ENCODE measurements at places on chromosomes 2 and 18.

DNA sequence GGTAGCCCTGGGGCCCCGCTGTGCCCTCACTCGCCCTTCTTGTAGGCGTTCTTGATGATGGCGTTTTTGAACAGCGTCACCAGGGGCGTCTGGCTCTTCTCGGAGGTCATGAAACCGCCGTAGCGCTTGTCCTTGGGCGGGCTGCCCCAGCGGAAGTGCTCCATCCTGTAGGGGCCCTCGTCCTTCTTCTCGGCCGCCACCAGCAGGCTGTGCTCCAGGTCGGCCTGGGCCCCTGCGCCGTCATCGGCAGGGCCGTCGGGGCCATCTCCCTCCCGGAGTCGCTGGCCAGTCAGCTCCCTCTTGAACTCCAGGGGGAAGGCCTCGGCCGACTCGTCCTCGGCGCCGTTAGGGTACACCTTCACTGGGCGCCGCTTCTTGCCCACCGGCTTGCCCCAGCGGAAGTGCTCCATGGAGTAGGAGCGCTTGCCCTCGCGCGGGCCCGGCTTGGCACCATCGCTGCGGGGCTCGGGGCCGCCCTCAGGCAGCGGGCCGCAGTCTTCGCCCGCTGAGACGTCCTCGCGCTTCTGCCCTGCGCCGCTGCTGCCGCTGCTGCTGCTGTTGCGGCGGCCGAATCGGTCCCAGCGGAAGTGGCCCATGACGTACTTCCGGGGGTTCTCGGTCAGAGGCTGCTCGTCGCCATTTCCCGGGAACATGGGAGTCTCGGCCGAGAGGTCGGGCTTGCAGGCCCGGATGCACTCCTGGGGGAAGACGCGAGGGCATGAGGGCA, 7.2 kb downstream of the POMC start:
- DNase-seq, result peak; percentile 53

- no peak for DNase-seq
Measured at GRCh38 chr2:161030260-161031063, 129.8 kb upstream of the TANK start.

DNA sequence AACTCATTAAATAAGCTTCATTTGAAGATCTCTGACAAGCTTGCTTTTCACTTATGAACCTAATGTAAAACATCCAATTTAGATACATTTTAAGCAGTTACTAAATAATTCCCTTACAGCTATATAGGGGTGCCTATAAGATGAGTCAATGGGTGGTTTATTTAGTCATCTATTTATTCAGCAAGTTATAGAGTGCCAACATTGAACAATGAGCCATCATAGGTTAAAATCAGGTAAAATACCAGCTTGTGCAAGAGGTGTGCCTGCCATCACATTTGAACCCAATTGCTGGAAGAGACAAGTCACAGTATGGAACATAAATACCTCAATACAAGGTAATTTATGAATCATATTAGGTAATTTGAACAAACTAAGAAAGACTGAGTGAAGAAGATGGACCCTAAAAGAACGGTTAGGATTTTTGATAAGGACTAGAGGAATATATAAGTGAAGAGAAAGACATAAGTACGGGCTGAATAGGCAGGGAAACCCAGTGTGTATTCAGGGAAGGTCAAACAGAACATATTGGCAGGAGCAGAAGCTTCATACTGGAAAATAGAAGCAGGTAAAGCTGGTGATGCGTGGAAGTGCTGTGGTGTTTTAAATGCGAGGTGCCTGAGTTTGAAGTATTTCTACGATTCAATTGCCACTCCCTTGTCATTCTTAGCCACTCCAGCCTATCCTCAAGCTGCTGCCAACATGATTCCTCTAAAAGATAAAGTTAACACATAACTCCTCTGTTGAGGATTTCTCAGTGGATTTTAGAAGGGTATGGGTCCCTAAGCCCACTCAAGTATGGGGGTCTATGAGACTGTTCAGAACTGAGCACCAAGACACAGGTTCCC, 18.9 kb upstream of the STAT4 start:
- DNase-seq, result no peak

DNA sequence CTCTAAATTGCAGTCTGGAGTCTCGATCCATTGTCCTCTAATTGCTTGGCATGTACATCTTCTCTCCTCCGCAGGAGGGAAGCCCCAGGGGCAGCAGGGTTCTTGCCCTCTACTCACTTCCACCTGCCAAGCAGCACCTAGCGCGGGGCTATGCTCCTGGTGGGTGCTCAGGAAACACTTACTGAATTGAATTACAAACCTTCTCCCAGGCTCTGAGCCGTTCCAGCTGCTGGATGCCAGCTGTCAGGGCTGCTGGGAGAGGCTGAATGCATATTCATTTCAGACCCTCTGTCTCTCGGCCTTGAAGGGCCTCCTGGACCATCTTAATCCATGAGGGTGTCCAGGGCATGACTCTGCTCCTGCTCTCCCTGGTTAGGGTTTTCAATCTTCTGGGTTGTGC, 94.0 kb downstream of the CELF4 start:
- DNase-seq, result no peak

DNA sequence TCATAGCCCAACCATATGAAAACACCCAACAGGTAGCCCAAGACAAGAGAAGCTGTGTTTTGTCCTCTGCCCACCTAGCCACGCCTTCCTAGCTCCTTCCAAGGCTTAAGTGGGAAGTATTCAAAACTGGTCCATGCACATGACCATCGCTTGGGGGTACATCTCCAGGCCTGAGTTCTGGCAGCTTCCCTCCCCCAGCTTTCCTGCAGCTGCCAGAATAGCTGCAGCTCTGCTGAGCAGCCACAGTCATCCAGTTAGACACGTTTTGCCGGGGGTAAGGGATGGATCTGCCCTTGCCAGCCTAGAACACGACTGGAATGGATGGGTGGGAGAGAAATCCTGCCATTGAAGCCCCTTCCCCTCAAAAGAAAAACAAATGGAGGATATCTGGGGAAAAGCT, 166.8 kb downstream of the NRP2 start:
- DNase-seq, result no peak

- no peak for DNase-seq
Measured at GRCh38 chr18:70005580-70005979, 57.9 kb upstream of the CD226 start.

- DNase-seq, result no peak
Measured at GRCh38 chr2:240965296-240965904, 33.0 kb upstream of the SNED1 start.

GRCh38 chr18:35112696-35113095, 71.5 kb downstream of the MAPRE2 start:
- no peak for DNase-seq

DNA sequence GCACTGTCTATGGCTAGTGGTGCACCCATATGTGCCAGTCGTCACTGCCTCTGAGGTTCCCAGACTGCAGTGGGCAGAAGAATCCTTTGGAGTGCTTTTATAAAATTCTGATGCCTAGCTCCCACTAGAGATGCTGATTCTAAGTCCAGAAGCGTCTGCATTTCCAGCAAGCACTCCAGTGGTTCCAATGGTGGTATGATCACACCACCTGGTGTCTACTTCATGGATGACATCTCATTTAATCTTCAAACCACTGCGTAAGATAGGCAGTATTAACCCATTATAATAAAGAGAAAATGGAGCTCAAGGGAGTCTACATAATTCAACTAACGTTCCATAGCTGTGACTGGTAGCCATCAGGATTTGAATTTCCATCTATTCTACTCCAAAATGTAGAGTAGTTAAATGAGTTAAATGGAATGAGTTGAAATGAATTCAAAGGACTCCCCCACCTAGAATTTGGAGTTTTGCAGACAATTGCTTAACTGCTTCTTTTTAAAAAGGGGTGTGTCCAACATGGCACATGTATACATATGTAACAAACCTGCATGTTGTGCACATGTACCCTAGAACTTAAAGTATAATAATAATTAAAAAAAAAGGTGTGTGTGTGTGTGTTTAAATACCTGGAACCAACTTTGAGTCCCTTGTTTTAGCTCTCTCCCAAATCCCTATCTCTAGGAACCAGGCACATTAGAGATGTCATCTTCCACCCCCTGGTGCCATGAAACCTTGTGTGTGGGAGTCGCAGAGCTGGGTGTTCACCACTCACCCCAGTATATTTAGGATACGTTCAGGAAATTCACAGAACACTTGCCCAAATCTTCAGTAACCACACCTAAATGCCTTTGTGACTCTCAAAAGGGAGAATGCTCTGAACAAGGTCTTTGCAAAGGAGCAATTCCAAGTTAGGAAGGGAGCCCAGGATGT, 14.1 kb downstream of the LAMA3 start:
- no peak for DNase-seq

- DNase-seq, result no peak
Measured at GRCh38 chr18:50298443-50299284, 11.2 kb upstream of the CXXC1 start.

DNA sequence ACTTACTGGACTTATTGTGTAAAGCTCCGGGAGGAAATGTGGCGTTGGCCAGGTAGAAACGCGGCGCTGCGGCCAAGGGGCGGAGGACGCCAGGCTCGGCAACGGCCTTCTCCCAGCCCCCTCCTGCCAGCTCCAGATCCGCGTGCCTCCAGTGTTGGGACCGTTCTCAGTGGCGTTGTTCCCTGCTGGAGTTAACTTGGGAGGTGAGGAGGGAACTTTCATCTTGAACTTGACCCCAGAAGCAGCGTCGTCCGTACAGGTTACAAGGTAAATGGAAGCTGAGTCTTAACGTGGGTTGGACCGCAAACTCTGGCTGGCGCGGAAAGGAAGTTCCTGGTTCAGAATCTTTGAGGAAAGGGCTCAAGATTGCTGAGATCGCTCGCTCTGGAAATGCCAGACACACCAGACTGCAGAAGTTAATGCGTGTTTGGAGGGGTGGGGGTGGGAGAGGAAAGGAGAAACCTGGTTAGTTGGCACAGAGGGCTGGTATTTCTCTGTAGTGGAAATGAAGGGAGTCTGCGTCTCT, 1.3 kb downstream of the TANC1 start:
- DNase-seq, result peak; percentile 36

DNA sequence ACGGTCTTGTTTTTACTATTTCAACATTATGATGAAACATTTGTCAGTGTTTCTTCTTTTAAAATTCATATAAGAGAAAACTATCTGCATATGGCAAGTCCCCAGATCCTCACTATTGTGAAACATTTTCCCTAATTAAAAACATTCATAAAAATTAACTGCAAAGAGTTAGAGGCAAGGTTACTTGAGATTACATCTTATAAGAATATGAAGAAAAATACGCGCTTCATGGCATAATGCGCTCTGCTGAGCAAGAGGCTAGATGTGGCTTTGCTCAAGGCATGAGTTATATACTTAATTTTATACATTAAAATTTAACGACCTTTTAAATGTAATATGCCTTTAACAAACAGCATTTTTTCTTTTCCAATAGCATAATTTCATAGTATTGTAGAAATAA, 166.4 kb upstream of the RPRM start:
- DNase-seq, result no peak

- no peak for DNase-seq
Measured at GRCh38 chr18:48492880-48493279, 46.0 kb upstream of the CTIF start.

DNA sequence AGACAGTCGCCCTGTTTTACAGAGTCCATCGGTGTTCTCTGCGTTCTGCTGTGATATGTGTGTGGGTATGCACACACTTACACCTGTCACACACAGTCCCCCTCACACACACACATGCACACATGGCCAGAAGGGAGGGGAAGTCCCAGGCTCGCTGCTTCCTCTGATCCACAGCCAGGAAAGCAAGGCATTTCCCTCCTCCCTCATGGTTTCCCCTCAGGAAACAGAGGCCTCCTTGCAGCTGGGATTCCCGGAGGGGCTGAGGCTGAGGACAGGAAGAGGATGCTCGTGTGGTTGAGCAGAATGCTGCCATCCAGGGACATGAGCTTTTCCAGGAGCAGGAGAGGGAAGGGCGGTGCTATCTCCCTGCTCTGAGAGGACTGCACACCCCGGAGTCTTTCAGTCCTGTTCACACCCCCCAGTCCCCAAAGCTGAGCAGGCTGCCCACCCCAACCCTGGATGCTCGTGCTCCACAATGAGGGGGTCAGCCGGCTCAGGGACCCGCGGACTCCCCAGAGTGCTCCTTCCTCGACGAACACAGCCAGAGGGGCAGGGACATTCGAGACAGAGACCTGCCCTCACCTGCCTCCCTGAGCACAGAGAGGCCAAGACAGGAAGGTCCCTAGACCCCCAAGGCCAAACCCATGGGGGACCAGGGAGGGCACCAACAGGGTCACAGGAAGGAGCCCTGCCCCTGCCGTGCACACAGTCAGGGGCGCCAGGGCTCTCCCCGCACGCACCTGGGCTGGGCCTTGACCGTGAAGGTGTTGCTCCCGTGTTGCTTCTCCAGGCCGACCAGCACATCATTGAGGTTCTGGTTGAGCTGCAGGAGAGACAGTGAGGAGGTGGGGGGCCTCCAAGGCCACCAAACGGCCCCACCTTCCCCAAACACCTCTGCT, 45.3 kb downstream of the BIN1 start:
- DNase-seq, result no peak

DNA sequence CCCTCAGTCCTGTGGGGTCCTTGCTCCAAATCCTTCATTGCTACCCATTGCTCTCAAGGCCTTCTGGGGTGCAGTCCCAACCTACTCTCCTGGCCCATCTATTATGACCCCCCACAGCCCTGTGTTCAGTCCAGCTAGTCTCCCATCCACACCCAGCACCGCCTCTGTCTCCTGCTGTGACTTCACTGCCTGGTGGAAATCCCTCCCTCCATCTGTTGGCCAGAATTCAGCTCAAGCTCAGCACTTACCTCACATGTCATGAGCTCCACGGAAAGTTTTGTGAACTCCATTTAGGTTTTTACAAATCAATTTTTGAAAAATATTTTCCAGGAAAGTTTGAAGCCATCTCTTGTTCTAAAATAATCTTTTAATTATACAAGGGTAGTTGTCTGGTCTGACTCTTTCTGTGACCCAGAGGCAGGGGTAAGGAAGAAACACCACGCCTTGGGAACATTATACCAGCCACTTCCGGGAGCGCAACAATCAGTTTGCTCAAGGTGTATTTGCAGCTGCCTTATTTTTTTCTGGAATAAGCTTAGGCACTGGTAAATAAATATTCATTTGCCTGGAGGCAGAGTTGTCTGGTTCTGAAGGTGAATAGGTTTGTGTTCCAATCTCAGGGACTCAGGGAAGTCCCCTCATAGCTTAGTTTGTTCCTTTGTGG, 110.8 kb downstream of the VIT start:
- peak; percentile 50 for DNase-seq

DNA sequence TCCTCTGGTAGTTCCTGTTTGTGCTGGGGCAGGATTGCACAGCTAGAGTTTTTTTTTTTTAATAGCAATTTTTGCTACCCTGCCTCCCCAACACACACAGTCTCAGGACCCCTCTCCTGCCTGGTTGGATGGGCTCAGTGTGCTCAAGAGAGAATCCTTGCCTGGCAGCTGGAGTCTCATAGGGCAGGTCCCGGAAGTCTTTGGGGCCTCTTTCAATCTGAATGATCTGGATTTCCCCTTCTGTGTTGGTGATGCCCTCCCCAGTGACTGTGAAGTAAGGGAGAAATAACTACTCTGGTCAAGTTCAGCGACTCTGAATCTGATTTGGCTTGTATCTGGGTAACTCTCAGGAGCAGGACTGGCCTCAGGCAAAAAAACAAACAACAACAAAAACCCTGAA, 220.6 kb upstream of the LRRTM1 start:
- DNase-seq, result no peak

- DNase-seq, result no peak
Measured at GRCh38 chr2:11752906-11753305, 6.5 kb downstream of the LPIN1 start.

- DNase-seq, result no peak
Measured at GRCh38 chr18:21051620-21052019, 60.0 kb downstream of the ROCK1 start.

Measured in left colon (tissue), 2 donors.